ENCODE measurements at places on chromosomes 5 and 9. TPM values are rescaled to one million over a fixed set of nuclear protein-coding genes. Genes with fewer than 3 reads are reported as not detected.
A peak's percentile ranks its signal among the peaks of the same experiment; 100 is the strongest.

TMEM8B gene
- 7.3 TPM for total RNA-seq

PKD2L2 gene
- total RNA-seq: not detected

FGF1 gene
- not detected for total RNA-seq

ORM1 gene
- not detected for total RNA-seq

ALG2 gene
- 18.4 TPM for total RNA-seq

SPINK7 gene
- total RNA-seq: not detected

NKD2 gene
- total RNA-seq: 0.23 TPM

LCNL1 gene
- total RNA-seq: 1.3 TPM

RETREG1 gene
- 55.5 TPM for total RNA-seq

DNA sequence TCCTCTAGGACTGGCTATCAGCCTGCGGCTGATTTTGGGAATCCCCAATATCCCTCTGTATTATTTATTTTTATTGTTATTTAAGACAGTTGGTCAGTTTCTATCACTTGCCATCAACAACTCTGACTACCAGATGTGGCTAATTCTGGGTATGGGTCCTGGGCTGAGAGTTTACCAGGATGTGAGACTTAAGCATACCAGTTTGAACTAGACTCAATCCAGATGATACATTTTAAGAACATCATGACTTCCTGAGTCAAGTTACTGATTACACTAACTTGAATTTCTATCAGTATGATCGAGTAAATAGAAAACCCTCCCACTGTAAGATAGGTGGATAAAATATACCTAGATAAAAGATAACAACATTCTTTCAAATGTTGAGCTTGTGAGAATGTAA is 634.0 kb downstream of the MAT2B start:
- no peak for DNase-seq
- no peak overlapping the region for H3K4me3 ChIP-seq
- H3K4me1 ChIP-seq: no peaks in the 10 kb centered on the region
- H3K27me3 ChIP-seq: no peaks in the 10 kb centered on the region
- no peak overlapping the region for H3K27ac ChIP-seq
- H3K36me3 ChIP-seq: no peaks in the 10 kb centered on the region

DNA sequence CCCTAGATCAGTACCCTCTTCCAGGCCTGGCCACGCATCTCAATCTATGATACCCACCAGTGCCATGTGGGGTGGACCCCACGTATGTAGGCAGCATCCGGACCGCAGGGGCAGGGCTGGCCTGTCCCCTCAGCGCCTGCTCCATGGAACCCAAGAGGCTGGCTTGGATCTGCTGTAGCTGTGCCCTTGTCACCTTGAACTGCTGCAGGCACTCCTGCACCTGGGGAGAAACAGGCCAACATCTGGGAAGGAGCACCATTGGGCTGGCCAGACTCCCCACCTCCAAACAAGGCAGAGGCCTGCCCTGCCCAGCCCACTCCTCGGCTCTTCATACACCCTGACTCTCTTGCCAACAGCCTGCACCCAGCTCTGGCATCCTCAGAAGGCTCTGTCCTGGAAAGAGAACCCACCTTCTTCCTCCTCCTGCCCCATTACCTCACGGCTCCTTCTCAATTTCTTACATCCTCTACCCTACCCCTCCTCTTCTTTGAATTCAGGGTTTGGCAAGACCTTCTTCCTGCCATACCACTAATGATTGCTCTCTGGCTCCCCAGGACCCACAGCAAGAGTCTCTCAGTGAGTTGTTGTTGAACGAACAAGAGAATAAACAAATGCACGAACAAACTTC is 7.7 kb downstream of the HK3 start:
- H3K4me1 ChIP-seq: peaks cover 4% of the 10 kb centered on the region
- no peak overlapping the region for H3K4me3 ChIP-seq
- peaks cover 31% of the 10 kb centered on the region for H3K27me3 ChIP-seq
- DNase-seq: no peak
- H3K27ac ChIP-seq: no peak overlapping the region

DNA sequence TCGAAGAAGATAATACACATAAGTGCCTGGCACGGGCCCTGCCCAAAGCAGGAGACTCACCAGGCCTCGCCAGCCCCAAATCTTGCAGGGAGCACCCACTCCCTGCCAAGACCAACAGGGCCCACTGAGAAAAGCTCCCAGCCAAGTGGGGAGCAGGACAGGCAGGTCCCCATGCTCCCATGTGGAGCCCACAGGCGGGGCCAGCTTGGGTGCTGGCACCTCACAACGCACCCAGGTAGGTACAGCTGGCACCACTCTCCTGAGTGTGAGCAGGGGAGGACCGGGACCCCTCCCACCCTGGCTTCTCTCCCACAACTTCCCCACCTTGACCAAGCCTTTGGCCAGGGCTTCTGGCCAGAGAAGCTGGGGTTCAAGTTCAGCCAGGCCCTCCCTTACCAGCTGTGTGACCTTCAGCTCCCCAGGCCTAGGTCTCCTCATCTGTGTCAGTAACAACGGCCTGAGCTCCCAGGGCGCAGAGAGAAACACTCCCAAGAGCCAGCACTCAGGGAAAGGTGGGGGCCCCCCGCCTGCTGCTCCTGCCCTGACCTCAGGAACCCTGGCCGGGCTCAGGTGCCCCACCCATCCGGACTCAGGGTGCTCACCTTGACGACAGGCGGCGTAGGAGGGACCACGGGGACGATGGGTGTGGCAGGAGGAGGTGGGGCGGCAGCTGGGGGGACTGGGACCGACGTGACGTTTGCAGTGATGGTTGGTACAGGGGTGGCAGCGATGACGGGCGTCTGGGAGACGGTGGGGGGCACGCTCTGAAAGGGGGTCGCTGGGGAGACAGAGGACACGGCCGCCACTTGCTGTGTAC is 17.8 kb downstream of the BRD3 start:
- no peak overlapping the region for H3K27ac ChIP-seq
- peaks cover 75% of the 10 kb centered on the region for H3K36me3 ChIP-seq
- no peak overlapping the region for H3K4me3 ChIP-seq

GRCh38 chr9:31847963-31848362 is 536.5 kb upstream of the ACO1 start:
- no peaks in the 10 kb centered on the region for H3K27me3 ChIP-seq
- no peak overlapping the region for H3K4me3 ChIP-seq
- H3K36me3 ChIP-seq: no peaks in the 10 kb centered on the region
- no peak for DNase-seq
- H3K27ac ChIP-seq: no peak overlapping the region

DNA sequence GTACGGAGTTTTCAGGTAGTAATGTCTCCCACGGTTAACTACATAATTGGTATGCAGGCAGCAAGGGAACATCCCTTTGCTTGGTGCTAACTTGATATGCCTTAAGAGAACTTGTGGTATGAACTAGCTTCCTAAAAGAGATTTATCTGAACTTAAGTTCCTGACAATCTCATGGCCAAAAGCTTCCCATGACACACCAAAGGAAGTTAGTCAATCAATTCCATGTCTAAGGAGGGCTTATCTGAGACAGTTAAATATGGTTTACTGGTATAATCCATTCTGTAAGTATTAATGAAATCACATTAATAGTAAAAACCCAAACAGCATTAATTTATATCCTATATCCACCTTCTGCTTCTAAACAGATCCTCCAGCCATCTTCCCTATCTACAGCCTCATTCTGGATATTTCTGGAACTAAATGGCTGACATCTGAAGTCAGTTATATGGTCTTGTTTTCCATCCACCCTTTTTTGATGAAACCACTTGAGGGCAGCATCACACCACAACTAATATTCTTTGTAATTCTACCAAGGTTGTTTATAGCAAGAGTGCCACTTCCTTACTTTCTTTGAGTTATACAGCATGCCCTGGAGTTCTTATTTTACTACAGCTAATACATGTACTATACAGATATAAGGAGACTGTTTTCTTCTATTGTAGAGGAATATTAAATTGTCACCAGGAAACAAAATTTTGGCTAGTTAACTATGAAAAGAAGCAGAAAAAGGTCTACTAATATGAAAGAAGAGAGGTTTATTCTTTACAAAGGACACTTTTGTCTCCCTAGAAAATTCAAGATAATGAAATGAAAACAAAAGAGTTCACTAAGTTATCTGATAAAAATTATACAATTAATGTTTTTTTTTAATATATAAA is 34.7 kb downstream of the SHOC1 start:
- H3K36me3 ChIP-seq: no peaks in the 10 kb centered on the region

GRCh38 chr9:81052846-81053245 is 636.5 kb downstream of the TLE1 start:
- DNase-seq: no peak
- no peak overlapping the region for H3K27ac ChIP-seq
- no peaks in the 10 kb centered on the region for H3K27me3 ChIP-seq
- no peaks in the 10 kb centered on the region for H3K4me1 ChIP-seq
- no peaks in the 10 kb centered on the region for H3K36me3 ChIP-seq
- H3K4me3 ChIP-seq: no peak overlapping the region

DNA sequence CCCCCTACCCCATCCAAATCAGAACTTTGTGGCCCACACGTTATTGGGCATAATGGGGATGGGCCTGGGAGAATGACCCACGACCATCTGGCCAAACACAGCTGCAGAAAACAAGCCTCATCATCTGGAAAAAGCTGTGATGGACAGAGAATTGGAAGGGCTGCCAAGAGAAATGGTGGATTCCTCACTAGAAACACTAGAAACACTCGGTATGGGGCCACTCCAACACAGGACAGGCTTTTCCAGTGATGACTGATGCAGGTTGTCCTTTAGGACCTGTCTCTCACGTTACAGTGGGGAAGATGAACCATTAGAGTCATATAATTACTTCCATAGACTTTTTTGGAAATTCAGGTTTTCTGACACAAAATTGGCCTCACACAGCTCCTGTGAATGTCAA is 172.4 kb upstream of the TARS1 start:
- no peaks in the 10 kb centered on the region for H3K36me3 ChIP-seq
- H3K4me3 ChIP-seq: no peak overlapping the region
- H3K27me3 ChIP-seq: no peaks in the 10 kb centered on the region

- H3K4me1 ChIP-seq: peaks cover 7% of the 10 kb centered on the region
- H3K27me3 ChIP-seq: no peaks in the 10 kb centered on the region
- no peak overlapping the region for H3K4me3 ChIP-seq
- no peak for DNase-seq
- H3K27ac ChIP-seq: no peak overlapping the region
These were observed 33.1 kb downstream of the RASA1 start for GRCh38 chr5:87300744-87301143.

GRCh38 chr9:69580582-69581214 is 91.5 kb downstream of the APBA1 start:
- no peaks in the 10 kb centered on the region for H3K4me1 ChIP-seq
- H3K27me3 ChIP-seq: peaks cover 3% of the 10 kb centered on the region
- no peaks in the 10 kb centered on the region for H3K36me3 ChIP-seq
- no peak overlapping the region for H3K27ac ChIP-seq
- no peak overlapping the region for H3K4me3 ChIP-seq

GRCh38 chr5:170641589-170642031 is 137.8 kb downstream of the KCNIP1 start:
- H3K27me3 ChIP-seq: no peaks in the 10 kb centered on the region
- no peaks in the 10 kb centered on the region for H3K36me3 ChIP-seq
- no peak for DNase-seq
- H3K4me1 ChIP-seq: no peaks in the 10 kb centered on the region

DNA sequence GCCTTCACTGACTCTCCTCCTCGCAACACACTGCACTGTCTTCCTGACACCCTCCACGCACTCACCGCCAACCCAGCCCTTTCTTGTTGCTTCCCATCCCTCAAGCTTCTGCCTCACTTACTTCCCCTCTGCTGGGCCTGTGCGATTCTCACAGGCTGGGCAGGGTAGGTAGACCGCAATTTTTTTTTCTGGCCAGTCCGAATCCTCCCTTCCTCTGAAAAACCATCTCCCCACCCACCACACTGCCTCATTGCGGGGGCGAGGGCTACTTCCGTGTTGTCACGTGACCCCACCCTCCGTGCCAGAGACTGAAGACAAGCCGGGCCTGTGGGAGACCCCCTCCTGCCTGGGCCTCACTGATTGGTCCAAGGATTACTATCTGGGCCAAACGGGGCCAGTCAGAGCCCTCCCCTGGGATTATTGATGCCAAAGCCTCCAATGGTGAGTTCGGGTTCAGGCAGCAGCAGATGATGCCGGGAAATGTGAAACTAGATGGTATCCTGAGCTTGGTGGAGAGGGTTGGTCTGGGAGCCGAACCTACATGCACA is 73.1 kb downstream of the STK10 start:
- H3K36me3 ChIP-seq: peaks cover 5% of the 10 kb centered on the region
- DNase-seq: peak; percentile 48
- H3K4me1 ChIP-seq: peaks cover 95% of the 10 kb centered on the region
- H3K27ac ChIP-seq: peak overlapping the region; percentile 89
- no peaks in the 10 kb centered on the region for H3K27me3 ChIP-seq

DNA sequence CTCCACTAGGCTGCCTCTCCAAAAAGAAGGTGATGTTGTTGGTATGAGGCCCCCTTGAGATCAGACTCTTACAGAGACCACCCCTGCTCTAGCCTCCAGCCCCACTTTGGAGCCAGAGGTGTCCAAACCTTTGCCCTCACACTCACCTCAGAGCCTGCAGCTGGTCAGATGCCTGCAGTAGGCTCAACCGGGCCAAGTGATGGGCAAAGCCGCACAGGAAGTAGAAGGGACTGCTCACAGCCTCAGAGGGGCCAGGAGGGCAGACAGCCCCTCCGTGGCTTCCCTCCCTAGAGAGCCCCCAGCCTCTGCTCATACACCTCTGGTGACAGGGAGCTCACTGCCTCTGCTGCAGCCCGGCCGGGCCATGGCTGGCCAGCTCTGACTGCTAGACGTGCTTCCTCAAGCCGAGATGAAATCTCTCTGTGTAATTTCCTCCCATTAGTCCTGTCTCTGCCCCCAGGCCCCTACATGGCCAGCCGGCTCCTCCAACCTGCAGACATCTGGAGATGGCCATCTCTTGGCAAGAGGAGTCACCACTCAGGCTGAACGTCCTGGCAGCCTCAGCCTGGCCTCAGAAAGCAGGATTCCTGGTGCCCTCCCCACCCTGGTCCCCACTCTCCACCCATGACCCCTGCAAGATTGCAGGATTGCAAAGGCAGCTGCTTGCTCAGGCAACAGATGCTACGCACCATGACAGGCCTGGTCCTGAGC is 7.3 kb upstream of the TCF7 start:
- H3K4me3 ChIP-seq: no peak overlapping the region
- no peak for DNase-seq
- peaks cover 64% of the 10 kb centered on the region for H3K4me1 ChIP-seq
- H3K27ac ChIP-seq: no peak overlapping the region
- H3K27me3 ChIP-seq: no peaks in the 10 kb centered on the region
